ENCODE measurements at places on chromosomes 6 and 20. TPM values are rescaled to one million over a fixed set of nuclear protein-coding genes. Genes with fewer than 3 reads are reported as not detected.

Gene PPP1R14C
- total RNA-seq, result not detected

DNA sequence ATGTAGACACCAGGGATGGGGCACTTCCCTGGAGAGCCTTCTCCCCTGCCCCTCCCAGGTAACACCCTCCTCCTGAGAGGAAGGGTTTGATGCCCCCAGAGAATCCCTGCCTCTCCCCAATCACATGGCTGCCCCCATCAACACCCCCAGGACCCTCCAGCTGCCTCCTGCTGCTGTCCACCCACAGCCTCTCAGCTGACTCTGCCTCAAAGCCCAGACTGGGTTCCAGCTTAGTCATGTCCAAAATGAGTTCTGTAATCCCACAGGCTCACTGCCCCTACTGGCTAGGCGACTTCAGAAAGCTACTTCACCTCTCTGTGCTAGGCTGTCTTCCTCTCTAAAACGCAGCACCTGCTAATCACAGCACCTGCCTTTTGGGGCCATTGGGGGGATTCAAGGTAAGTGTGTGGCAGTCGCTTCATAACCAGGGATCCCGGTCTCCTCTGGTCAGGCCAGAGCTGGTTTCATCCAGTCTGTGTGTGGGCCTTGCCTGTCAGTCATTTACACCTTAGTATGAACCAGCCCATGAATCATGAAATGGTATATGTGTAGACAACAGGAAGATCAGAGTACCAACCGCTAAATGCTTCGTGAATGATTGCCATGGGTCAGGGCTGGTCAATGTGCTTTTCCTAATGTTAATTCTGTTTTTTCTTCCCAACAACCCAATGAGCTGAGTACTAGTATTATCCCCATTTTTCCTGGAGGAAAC, 40.4 kb downstream of the TFEB start:
- no peak overlapping the region for H3K4me3 ChIP-seq
- peaks cover 15% of the 10 kb centered on the region for H3K4me1 ChIP-seq
- no peak for DNase-seq
- H3K27ac ChIP-seq, result no peak overlapping the region

DNA sequence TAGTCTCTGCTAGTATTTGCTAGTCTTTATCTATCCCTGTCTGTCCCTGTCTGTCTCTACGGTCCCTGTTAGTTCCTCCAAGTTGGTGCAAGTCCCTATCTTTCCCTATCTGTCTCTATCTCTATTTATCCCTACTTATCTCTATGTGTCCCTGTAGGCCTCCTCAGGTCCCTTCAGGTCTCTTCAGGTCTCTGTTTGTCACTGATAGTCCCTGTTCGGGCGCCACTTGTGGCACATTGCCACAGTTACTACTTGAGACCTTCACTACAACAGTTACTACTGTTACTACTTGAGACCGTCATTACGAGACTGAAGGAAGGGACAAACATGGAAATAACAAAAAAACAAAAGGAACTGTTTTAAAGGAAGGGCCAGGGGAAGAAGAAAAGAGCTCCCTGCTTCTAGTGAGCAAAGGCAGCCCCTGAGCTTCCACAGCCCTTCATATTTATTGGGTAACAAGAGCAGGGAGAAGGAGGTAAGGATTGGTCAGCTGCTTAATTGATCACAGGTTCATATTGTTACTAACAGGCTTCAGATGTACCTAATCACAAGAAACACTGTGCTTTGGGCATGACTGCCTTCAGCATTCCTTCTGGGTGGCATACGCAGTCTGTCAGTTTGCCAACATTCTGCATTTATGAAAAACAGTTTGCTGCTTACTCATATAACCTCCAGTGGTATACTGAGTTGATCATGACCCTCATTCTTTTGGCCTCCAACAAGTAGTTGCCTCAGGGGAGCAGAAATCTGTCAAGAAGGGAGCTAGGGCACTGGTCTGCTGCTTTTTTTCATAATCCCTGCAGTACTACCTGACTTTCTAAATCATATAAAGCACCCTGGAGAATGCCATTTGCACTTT, 8.4 kb downstream of the EPB41L2 start:
- no peaks in the 10 kb centered on the region for H3K4me1 ChIP-seq
- no peaks in the 10 kb centered on the region for H3K36me3 ChIP-seq
- DNase-seq, result no peak
- H3K4me3 ChIP-seq, result no peak overlapping the region
- H3K27me3 ChIP-seq, result no peaks in the 10 kb centered on the region
- H3K27ac ChIP-seq, result no peak overlapping the region

GRCh38 chr6:3795836-3796718, 44.6 kb upstream of the PXDC1 start:
- no peak overlapping the region for H3K4me3 ChIP-seq
- H3K36me3 ChIP-seq, result no peaks in the 10 kb centered on the region
- no peaks in the 10 kb centered on the region for H3K4me1 ChIP-seq
- peak; percentile 44 for DNase-seq
